ENCODE measurements at places on chromosomes 4 and X. TPM values are rescaled to one million over a fixed set of nuclear protein-coding genes. Genes with fewer than 3 reads are reported as not detected.

- no peaks in the 10 kb centered on the region for H3K27me3 ChIP-seq
- no peaks in the 10 kb centered on the region for H3K4me1 ChIP-seq
- DNase-seq, result no peak
- no peak overlapping the region for H3K4me3 ChIP-seq
- H3K27ac ChIP-seq, result no peak overlapping the region
These were observed 1.6 kb upstream of the ARMCX6 start for GRCh38 chrX:101619364-101619763.

DNA sequence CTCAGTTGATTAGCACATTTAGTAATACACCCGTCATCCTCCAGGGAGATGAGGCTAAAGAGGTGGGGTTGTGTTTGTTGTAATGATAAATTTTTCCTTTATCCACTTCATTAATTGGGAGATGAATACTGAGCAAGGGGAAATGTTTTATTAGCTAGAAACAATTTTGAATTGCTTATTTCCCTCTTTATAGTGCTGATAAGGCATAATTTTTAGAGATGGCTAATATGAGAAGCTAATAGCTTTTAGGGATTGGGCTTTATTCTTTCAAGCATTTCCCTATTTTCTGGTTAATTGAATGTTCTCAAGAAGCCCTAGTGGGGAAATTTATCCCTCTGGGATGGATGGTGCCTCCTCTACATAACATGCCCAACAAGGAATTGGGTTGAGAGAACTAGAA, 365.2 kb upstream of the IGFBP7 start:
- H3K27me3 ChIP-seq, result no peaks in the 10 kb centered on the region
- H3K36me3 ChIP-seq, result no peaks in the 10 kb centered on the region
- no peaks in the 10 kb centered on the region for H3K4me1 ChIP-seq
- no peak overlapping the region for H3K4me3 ChIP-seq
- no peak for DNase-seq

GRCh38 chrX:9374555-9374954, 90.3 kb upstream of the TBL1X start:
- H3K36me3 ChIP-seq, result no peaks in the 10 kb centered on the region
- no peaks in the 10 kb centered on the region for H3K4me1 ChIP-seq
- peaks cover 25% of the 10 kb centered on the region for H3K27me3 ChIP-seq
- no peak for DNase-seq
- H3K27ac ChIP-seq, result no peak overlapping the region

GRCh38 chrX:84153538-84153937, 34.5 kb downstream of the RPS6KA6 start:
- DNase-seq, result no peak
- H3K4me3 ChIP-seq, result no peak overlapping the region

Gene UFSP2
- 20.6 TPM for total RNA-seq

Gene GPR173
- 0.96 TPM for total RNA-seq

Gene KDR
- total RNA-seq, result 20.3 TPM

GRCh38 chr4:165379678-165380064, 863 bp downstream of the CPE start:
- no peak for DNase-seq
- no peaks in the 10 kb centered on the region for H3K4me1 ChIP-seq
- peak overlapping the region; percentile 86 for H3K4me3 ChIP-seq
- H3K27ac ChIP-seq, result peak overlapping the region; percentile 91
- no peaks in the 10 kb centered on the region for H3K36me3 ChIP-seq

DNA sequence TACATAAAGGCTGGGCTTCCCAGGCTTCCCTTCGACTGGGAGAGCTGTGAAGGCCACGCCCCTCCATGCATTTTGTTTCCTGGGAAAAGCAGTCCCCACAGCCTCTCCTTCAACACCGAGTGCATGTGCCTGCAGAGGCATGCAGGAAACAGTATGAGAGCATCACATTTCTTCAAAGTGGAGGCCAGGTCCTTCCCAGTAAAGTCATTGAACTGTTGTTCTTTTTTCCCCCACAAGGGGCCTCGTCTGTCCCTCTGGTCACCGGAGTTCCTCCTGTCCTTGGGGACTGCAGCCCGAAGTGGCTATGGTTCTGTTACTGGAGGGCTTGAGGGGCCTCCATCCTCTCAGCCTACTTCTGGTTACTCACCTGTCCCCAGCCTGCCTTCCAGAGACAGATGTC, 56.0 kb downstream of the RAI2 start:
- no peaks in the 10 kb centered on the region for H3K4me1 ChIP-seq
- H3K36me3 ChIP-seq, result no peaks in the 10 kb centered on the region

Gene CFAP99
- total RNA-seq, result 0.15 TPM

Gene RBM46
- total RNA-seq, result 0.29 TPM

GRCh38 chr4:16118090-16118489, 34.3 kb upstream of the PROM1 start:
- H3K4me1 ChIP-seq, result no peaks in the 10 kb centered on the region
- H3K4me3 ChIP-seq, result no peak overlapping the region
- no peaks in the 10 kb centered on the region for H3K27me3 ChIP-seq
- no peak overlapping the region for H3K27ac ChIP-seq
- DNase-seq, result no peak

Gene GUCY1A1
- 57.0 TPM for total RNA-seq

DNA sequence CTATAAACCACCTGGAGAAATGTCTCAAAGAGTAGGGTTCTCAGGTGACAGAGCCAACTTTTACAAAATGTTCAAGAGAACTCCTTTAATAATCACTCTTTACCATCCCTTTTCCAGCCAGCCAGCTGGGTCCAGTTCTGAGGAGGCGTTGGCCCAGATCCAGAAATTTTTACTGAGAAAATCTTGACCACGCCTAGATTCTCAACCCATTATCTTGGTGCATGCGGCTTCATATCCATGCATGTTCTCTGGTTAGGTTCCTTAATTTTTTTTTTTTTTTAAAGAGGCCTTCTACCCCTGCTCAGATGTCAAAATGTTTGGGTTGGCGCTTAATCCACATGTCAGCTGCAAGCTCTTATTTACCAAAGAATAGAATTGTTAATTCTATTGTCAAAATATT, 12.0 kb upstream of the MAP7D2 start:
- no peak for DNase-seq
- no peaks in the 10 kb centered on the region for H3K27me3 ChIP-seq

GRCh38 chr4:101370663-101371210, 23.4 kb upstream of the PPP3CA start:
- H3K4me3 ChIP-seq, result no peak overlapping the region
- H3K27me3 ChIP-seq, result no peaks in the 10 kb centered on the region
- no peaks in the 10 kb centered on the region for H3K4me1 ChIP-seq

- no peak overlapping the region for H3K27ac ChIP-seq
- no peaks in the 10 kb centered on the region for H3K36me3 ChIP-seq
- H3K4me1 ChIP-seq, result no peaks in the 10 kb centered on the region
- H3K4me3 ChIP-seq, result no peak overlapping the region
- DNase-seq, result no peak
- H3K27me3 ChIP-seq, result peaks cover 7% of the 10 kb centered on the region
These were observed 74.4 kb downstream of the MSN start for GRCh38 chrX:65741823-65742222.

Gene GNL3L
- total RNA-seq, result 21.6 TPM

Gene HUWE1
- total RNA-seq, result 99.7 TPM

DNA sequence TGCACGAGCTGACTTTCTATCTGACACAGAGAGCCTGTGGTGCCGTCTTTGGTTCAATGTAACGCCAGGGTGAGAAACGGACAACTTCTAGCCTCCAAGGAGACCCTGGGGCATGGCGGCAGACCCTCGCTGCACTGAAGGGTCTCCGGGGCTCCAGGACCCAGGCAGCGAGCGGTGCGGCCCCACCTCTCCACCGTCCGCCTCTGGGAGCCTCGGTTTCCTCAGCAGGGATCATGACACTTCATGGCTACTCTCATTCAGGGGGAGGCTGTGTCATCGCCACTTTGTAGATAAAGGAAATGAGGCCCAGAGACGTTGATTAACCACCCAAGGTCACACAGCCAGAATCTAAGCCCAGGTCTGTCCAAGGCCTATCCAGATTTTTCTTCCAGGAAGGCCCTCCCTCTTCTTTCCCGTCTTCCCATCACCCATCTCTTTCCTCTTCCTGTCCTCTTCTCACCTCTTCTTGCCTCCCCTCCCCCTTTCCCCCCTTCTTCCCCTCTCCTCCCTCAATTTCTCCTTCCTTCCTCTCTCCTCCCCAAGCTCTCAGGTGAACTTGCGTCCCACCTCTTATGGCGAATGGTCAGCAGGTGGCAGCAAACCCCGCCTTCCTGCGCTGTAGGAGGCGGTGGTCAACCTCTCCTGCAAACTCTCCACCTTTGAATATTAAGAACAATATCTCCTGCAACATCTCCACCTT, 69.3 kb upstream of the HMX1 start:
- no peaks in the 10 kb centered on the region for H3K27me3 ChIP-seq
- no peaks in the 10 kb centered on the region for H3K4me1 ChIP-seq
- DNase-seq, result no peak

DNA sequence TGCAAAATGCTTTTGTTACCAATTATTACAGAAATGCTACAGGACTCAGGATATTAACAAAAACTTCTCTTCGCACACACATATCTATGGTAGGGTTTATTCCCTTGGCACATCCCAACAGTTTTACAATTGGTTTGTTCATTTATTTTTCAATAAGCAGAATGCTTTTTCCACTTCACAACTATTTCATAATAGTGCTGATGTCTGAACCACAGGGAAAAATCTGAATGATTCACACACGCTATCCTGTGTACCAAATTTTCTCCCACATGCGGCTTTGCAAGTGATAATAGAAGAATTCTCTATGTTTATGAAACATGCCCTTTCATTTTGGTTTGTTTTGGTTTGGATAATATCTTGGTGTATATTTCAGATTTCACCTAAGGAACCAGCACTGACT, 725.7 kb upstream of the TENM3 start:
- H3K27ac ChIP-seq, result no peak overlapping the region
- no peak for DNase-seq
- H3K27me3 ChIP-seq, result no peaks in the 10 kb centered on the region
- H3K4me1 ChIP-seq, result no peaks in the 10 kb centered on the region
- H3K4me3 ChIP-seq, result no peak overlapping the region
- no peaks in the 10 kb centered on the region for H3K36me3 ChIP-seq

All from breast epithelium (tissue), 4 donors.